ENCODE measurements at places on chromosomes 7 and 10.

GRCh38 chr10:42932735-42933447 lies 144.0 kb upstream of the RET start:
- DNase-seq: no peak

DNA sequence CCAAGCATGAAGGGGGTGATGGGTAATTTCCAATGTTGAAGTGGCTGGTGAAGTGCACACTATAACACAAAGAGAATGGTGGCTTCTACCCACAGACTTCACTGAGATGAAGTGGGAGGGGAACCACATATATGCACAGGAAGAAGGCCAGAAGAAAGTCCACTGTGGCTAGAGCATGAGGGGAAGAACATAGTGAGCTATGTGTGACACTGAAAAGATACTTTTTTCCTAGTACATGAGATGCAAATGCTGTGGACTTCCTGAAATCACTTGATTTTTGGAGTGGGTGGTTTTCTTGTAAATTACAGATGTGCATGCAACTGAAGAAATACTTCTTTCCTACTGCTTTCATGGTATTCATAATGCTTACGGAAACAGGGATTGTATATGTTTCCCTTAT lies 115.6 kb upstream of the PHYHIPL start:
- DNase-seq: no peak

- DNase-seq: no peak
Measured at GRCh38 chr7:100629117-100629716, 12.1 kb downstream of the TFR2 start.

DNA sequence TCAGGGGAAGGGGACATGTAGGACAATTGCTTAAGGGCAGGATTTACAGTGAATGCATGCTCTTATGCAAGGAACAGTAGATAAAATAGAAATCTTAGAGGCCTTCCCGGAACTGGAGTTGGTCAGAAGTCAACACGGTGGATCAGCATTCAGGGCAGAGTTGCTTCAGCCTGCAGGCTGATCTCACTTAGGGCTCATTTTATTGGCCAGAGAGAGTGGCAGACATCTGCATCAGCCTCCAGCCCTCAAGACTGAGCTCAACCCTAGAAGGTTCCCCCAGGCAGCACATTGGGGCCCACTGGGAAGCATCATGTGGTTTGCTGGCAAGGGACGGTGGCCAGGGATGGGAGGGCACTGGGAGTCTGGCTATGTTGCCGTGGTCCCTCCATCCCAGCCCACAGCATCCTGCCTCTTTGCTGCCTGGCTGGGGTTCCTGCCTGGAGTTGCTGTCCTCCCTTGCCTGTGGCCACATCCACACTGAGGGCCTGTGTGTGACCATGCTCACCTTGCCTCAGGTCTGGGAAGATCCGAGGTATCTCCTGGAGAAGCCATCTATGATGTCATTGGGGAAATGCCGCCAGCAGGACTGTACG lies 13.0 kb downstream of the SCART1 start:
- no peak for DNase-seq

GRCh38 chr10:85105614-85106255 lies 777.3 kb downstream of the CCSER2 start:
- no peak for DNase-seq

GRCh38 chr7:50637725-50638643 lies 72.8 kb upstream of the DDC start:
- DNase-seq: no peak

GRCh38 chr10:60367024-60367423 lies 22.7 kb downstream of the ANK3 start:
- no peak for DNase-seq

GRCh38 chr7:155974186-155974897 lies 162.1 kb upstream of the SHH start:
- DNase-seq: no peak

- DNase-seq: no peak
Measured at GRCh38 chr7:155154586-155154985, 84.5 kb downstream of the HTR5A start.

DNA sequence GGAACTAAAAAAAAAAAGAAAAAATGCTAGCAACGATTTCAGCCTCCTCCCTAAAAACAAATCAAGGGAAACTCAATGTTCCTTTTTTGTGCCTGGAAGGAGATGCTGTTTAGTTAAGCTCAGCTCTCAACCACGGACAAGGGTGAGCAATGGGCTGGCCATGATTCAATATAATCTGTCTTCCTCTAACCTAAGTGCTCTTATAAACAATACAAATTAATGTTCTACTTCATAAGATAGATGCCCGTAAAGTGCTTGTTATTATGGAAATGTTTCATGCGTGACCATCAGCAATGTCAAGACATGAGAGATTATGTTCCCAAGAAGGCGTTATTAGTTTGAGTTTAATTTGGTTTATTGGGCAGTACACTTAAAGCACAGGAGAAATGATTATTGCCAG lies 320.3 kb downstream of the SFMBT2 start:
- DNase-seq: no peak

DNA sequence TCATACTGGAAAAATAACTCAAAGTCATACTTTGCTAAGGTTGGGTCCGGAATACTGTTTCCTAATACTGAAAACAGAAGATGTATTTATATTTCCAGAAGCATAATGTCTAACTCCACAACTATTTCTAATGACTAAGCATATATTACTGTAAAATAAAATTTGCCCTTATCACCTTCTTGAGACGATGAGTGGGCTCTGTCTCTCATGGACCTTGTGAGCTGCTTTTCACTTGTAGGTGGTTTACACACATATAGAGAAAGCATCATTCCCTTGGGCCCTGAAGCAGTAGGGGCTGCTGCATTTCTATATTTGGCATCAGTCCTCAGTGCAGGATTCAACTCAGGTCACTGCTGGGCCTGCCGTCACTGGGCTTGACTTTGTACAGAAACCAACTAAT lies 10.7 kb upstream of the FAM13C start:
- DNase-seq: no peak

- DNase-seq: no peak
Measured at GRCh38 chr10:79446758-79447084, 1.3 kb upstream of the ZCCHC24 start.

GRCh38 chr10:21272643-21273399 lies 252.7 kb downstream of the SKIDA1 start:
- peak; percentile 13 for DNase-seq

GRCh38 chr10:49351669-49352068 lies 44.2 kb downstream of the DRGX start:
- DNase-seq: no peak

DNA sequence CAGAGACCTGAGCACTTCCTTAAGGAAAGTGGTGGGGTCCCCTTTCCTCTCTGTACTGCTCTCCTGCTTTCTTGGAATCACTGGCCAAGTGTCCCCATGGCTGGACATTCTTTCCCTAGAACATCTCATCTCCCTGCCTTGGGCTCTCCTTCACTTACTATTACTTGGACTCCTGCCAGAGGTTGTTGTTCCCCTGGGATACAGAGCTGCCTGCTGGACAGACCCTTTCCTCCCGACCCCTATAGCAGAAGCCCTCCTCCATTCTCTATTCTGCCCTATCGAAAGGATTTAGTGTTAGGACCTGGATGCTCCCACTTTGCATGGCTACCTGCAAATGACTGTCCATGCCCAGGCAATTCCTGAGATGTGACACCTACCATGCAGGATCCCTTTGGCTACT lies 164.3 kb upstream of the PODXL start:
- DNase-seq: no peak

- no peak for DNase-seq
Measured at GRCh38 chr7:36304099-36304425, 85.6 kb upstream of the ANLN start.

DNA sequence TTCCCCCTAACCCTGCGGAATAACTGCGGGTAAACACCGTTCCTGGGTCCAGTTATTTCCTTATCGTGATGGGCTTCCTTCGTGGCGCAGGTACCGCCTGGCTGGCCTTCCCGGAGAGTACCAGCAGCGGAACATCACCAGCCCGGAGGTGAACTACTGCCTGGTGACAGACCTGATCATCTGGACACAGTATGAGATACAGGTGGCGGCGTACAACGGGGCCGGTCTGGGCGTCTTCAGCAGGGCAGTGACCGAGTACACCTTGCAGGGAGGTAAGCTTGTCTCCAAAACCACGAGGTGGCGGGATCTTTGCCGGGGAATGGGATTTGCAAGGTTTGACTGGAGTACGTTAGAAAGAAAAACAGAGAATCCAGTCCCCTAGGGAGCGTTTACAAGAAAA lies 665.0 kb upstream of the FOXK1 start:
- DNase-seq: no peak

GRCh38 chr7:48280100-48280499 lies 108.8 kb downstream of the ABCA13 start:
- DNase-seq: peak; percentile 93

- no peak for DNase-seq
Measured at GRCh38 chr10:30190577-30191552, 131.5 kb upstream of the JCAD start.

GRCh38 chr7:35648367-35648766 lies 46.6 kb downstream of the HERPUD2 start:
- no peak for DNase-seq

GRCh38 chr10:69218831-69219230 lies 1.3 kb upstream of the HKDC1 start:
- peak; percentile 28 for DNase-seq

- peak; percentile 79 for DNase-seq
Measured at GRCh38 chr7:2175514-2175913, 57.2 kb downstream of the MAD1L1 start.

- no peak for DNase-seq
Measured at GRCh38 chr7:30526163-30526562, 21.5 kb upstream of the GGCT start.

DNA sequence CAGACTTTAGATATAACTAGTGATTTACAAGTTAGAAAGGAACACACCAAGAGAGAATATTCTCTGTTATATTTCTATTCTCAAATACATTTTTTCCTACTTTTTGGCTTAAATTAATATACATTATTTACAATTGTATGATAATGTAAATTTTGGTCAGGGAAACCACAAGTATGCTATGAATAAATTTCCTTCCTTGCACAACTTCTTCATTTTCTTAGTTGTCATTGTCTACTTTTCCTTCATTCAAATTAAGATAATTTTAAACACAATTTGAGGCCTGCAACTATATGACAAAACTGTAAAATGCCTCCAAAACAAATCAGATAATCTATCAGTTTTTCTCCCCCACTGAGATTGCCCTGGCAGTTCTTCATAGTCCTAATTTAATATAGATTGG lies 131.3 kb downstream of the CDK14 start:
- DNase-seq: no peak

DNA sequence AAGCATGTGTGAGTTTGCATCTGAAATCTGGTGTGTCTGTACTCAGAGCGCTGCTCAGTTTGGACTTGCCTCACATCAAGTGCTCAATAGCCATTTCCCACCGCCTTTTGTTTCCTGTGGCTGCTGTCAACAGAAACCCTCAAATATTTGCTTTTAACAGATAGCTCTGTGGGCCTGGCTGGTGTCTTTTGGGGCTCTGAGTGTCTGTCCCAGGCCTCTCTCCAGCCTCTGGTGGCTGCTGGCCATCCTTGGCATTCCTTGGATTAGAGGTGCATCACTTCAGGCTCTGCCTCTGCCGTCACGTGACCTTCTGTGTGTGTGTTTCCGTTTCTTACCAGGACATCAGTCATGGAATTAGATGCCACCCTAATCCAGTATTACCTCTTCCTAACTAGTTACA lies 9.3 kb downstream of the YKT6 start:
- no peak for DNase-seq

DNA sequence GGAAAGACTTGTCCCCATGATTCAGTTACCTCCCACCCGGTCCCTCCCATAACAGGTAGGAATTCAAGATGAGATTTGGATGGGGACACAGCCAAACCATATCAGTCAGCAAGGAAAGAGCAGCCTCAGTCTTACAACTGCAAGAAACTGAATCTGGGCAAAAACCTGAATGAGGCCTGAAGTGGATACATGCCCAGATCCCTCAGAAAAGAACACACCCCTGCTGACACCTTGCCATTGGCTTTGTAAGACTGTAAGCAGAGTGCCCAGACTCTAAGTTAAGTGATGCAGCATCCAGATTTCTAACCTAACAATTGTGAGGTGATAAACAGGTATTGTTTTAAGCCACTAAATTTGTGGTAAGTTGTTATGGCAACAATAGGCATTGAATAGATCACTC lies 670.8 kb downstream of the SORCS1 start:
- DNase-seq: no peak

- no peak for DNase-seq
Measured at GRCh38 chr10:42690449-42691360, 52.3 kb upstream of the ZNF33B start.

DNA sequence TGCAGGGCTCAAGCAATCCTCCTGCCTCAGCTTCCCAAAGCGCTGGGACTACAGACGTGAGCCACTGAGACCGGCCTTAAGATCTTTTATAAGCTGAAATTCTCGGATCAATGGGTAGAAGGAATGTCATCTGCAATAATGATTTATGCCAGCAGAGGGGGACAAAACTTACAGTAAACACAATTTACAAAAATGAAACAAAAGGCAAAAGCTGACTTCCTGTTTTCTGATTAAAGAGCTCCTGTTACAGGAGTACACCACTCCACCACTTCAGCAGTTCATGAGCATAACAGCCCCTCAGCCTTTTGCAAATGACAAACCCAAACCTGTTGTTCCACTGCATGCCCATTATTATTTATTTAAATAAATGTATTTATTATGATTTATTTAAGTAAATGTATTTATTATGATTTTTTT lies 88.5 kb upstream of the ATP6V0A4 start:
- DNase-seq: peak; percentile 40
